Activated CD4-positive, alpha-beta T cell treated with anti-CD3 and anti-CD28 coated beads for 36 hours (primary cell): ENCODE measurements at places on chromosomes 3 and 15.

DNA sequence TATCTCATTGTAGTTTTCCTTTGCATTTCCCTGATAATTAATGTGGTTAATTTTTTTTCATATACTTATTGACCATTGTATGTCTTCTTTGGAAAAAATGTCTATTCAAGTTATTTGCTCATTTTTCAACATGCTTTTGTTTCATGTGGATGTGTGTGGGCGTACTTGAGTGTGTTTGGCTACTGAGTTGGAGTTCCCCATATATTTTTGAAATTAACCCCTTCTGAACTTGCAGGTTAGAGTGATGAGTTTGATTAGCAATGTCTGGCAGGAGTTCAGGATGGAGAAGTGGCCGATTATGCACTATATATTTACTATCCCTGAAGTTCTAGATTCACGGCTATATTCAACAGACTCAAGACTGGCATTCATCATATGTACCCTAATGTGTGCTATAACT lies 250.4 kb upstream of the TTC14 start:
- no peak for DNase-seq

- DNase-seq: no peak
These were observed 43.5 kb downstream of the PDZRN3 start for GRCh38 chr3:73581134-73581846.

DNA sequence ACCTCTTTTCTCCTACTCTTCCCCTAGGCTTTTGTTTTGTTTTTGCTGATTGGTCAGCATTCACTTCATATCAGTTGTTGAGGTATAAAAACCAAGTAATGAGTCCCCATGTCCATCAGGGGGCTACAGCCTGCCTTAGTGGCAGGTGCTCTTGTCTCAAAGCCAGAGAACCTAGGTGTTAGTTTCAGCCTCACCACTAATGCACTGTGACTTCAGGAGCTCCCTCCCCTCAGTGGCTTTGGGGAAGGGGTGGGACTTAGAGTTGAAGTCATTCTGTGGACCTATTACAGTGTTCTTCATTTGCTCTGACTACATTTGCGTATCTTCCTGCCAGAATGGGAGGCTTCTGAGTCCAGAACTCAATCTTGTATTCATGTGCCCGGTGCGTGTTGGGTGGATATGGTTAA lies 41.6 kb downstream of the NR2C2 start:
- DNase-seq: peak; percentile 72

GRCh38 chr3:35680866-35681650 lies 41.7 kb downstream of the ARPP21 start:
- DNase-seq: no peak

- DNase-seq: no peak
These were observed 31.9 kb downstream of the SLMAP start for GRCh38 chr3:57787867-57788623.

- DNase-seq: no peak
These were observed 297.8 kb downstream of the SATB1 start for GRCh38 chr3:18127174-18127858.

- DNase-seq: peak; percentile 71
These were observed 45.8 kb upstream of the TRA2B start for GRCh38 chr3:185983495-185984141.

DNA sequence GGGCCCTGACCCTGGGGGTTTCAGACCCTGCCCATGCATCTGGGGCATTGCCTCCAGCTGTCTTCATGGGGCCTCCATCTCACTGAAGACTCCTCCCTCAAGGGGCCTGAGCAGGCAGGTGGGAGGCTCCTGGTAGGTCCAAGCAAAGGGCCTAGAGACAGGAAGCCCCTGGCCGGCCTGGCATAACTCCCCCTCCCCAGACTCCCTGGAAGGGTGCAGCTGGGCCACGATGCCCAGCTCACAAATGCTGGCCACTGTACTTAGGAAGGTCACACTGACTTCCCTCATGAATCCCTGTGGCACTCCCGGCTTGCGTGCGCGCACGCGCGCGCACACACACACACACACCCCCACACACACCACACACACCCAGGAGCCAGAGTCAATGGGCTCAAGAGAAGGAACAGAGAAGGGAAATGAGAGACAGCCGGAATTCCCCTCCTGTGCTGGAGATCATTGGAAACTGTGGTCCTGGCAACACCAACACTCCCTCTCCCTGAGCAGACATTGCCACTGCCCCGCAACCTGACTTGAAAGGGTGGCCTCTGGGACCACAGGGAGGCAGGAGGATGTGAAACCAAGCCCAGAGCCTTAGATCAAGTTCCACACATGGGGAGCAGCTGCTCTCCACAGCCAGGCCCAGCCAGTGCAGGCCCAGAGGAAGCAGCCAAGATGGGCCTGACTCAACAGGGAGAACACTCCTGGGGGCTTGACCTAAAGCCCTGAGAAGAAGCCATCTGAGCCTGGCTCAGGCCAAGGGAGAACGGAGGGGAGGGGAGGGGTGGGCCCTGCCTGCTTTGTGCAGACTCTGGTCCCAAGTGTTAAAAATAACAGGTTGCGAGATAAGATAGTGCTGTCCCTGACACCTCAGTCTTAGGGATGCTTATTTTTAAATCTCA lies 69.7 kb downstream of the SCN5A start:
- DNase-seq: no peak

GRCh38 chr15:50234764-50235163 lies 30.8 kb downstream of the HDC start:
- DNase-seq: no peak

DNA sequence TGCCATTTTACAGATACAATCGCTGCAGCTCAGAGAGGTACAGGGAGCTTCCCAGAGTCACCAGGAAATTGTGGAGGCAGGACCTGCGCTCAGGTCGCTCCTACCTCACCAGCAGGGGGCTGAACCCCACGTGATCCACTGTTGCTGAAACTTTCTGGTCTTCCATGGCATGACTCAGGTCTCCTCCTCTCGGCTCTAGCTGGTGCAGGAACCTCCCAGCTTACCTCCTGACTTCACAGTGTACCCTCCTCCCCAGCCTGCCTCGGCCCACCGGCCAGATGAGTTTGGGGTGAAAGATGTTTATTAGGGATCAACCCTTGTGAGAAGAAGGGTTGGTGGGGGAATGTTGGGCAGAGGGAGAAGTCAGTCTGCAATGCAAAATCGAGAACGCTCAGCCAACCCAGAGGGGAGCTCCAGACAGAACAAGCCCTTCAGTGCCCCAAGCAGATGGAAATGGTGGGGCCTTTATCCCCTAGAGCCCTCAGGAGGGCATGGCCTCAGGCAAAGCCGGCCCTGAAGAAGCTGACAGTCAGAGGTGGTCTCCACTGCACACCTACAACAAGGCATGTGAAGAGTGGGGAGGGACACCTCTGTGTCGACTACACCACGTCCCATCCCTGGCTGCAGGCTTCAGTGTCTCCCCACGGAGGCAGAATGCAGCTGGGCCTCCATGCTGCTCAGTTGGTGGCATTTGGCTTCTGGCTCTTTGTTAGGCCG lies 118.6 kb upstream of the PRR20G start:
- DNase-seq: peak; percentile 56

GRCh38 chr15:37981775-37982174 lies 47.3 kb downstream of the TMCO5A start:
- no peak for DNase-seq

DNA sequence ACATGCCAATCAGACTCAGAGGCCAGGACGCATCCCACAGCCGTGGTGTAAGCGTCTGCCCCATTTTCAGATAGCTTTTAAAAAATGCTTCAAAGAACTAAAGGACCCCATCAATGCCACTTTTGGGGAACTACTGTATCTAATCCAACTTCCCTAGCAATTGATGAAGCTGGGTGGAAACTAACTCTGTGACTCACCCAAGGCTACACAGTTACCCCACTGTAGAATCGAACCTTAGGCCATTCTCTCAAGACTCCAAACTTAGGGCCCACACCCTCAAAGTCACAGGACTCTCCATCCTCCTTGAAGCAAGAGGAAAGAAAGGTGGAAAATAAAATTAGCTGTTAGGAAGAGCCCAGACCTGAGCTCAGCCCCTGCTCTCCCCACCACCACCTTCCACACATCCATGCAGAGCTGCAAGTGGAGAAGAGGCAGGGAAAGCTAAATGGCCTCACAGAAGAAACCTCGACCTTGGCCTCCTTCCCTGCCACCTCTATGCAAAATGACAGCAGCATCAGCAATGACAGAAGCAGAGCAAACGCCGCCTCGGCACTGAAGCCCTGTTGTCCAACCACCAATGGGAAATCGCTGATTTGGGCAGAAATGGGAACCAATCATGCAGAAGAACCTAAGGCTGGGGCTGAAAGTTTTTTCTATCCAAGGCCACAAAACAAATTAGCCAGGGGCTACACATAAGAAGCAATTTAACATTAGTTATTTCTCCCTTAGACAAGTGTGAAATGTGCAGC lies 22.2 kb downstream of the ANP32A start:
- no peak for DNase-seq

- no peak for DNase-seq
These were observed 44.1 kb downstream of the CTXND1 start for GRCh38 chr15:80207887-80208286.

DNA sequence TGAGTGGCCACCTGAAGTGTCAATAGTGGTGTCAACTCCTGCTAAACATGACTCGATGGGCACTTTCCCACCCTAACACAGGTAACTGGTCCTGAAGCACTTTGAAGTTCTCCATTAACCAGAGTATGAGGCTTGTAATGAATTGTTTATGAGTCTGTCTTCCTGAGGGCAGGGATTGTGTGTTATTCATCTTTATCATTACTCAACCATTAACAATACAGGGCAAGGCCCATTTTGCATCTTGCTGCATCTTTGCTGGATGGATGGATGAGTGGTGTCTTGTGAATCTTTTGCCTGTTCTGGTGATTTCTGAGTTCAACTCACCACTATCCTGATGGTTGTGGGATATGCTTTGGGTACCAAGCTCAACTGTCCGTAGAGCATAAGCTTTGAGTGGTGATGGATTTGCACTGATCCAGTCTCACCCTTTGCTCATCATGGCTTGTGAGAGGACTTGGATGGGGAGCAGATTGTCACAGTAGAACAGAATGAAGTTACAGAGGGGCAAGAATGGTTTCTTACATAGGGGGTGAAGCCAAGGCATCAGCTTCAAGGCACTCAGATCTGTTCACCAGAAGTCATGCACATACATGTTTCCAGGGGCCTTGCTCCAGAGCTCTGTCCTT lies 22.3 kb upstream of the EPB42 start:
- DNase-seq: no peak

DNA sequence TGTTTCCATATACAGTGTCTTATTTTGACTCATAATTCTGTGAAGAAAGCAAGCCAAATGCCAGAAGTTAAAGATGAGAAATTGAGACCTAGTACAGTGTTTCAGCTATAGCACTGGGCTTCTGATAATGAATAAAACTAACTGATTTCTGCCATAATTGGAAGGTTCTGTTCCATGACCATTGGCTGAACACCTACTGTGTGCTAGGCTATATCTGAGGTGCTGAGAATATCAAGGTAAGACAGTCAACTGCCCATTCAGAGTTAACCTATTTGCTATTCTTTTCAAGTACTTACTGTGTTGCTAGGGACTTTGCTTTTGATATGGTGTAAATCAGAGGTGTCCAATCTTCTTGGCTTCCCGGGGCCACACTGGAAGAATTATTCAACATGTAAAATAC lies 73.4 kb downstream of the LHFPL4 start:
- no peak for DNase-seq

DNA sequence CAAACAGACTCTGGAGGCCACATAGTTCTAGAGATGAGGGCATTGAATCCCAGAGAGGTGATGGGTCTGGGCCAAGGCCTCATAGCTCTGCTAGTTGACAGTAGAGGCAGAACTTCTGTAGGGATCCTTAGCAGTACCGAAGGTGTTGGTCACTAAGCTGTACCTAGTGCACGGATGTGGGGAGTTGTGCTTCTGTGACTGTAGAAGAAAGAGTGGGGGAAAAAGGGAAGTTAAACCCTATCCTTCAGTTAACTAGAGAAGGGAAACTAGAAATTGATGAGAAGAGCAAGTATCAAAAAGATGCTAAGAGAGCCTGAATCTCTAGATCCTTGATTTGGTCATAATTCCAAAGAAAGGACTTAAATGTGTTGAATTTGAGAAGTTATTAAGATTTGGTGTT lies 186.7 kb downstream of the NFKBIZ start:
- no peak for DNase-seq

GRCh38 chr3:178082326-178082906 lies 453.8 kb upstream of the KCNMB2 start:
- DNase-seq: no peak

- no peak for DNase-seq
These were observed 12.7 kb downstream of the C3orf22 start for GRCh38 chr3:126546013-126546412.

DNA sequence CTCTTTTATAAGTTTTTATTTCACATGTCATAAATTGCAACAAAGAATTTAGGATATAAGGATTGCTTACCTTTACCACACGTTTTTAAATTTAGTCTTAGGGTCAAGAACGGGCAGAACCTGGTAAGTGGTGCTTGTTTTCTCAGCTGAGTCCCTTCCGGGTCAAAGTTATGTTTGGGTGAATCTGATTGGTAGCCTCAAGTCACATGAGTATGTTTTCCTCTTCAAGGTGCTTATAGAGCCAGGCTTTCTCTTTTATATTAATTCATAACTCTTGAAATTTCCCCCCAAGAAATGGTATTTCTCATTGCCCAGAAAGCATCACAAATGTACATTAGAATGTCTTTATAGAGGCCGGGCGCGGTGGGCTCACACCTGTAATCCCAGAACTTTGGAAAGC lies 415.7 kb upstream of the ROBO2 start:
- DNase-seq: no peak

GRCh38 chr3:14770591-14770990 lies 48.2 kb upstream of the FGD5 start:
- no peak for DNase-seq

- DNase-seq: no peak
These were observed 199.2 kb downstream of the OTOL1 start for GRCh38 chr3:161695811-161696210.

DNA sequence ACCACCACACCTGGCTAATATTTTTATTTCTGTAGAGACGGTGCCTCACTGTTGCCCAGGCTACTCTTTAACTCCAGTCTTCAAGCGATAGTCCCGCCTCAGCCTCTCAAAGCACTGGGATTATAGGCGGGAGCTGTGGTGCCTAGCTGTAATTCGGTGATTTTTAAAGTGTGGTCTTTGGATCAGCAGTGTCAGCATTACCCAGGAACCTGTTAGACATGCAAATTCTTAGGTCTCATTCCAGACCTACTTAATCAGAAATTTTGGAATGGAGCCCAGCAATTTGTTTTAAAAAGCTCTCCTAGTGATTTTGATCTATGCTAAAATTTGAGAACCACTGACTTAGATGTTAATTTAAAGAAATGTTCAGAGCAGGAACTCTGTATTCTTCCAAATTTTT lies 51.9 kb downstream of the GOLM2 start:
- DNase-seq: no peak

GRCh38 chr15:34691034-34691433 lies 63.8 kb downstream of the GJD2 start:
- no peak for DNase-seq
